ENCODE measurements at places on chromosomes 1 and 21.

- no peak for DNase-seq
Observed at GRCh38 chr1:99650773-99651437, 5.0 kb downstream of the PALMD start.

DNA sequence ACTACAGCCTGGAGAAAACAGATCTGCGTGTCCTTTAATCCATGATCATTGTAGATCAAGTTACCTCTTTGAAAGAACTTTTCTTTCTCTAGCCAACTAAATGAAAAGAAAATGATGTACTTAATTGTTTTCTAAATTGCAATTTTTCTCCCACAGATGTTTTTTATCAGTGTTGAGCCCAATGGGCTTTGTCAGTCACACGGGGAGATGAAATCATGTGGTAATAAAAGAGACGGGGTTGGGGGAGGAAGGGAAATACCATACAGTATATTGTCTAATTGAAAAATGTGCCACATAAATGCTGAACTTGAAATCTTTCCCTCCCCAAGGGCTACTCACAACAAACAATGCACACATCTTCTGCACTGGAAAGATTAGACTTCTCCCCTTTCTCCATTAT is 58.4 kb downstream of the NTMT2 start:
- no peak for DNase-seq

DNA sequence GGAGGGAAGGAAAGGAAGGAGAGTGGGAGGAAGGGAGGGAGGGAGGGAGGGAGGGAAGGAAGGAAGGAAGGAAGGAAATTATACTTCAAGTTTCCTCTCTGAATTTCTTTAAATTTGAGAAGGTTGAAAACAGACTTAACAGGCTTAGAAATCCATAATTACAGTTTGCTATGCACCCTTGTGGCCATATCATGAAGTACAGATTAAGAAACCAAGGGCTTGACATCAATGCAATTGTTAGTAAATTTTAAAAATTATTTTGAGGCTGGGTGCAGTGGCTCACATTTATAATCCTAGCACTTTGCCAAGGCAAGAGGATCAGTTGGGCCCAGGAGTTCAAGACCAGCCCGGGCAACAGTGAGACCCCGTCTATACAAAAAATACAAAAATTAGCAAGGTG is 14.4 kb downstream of the ANP32E start:
- DNase-seq = no peak

GRCh38 chr1:186865253-186865652 is 36.5 kb downstream of the PLA2G4A start:
- no peak for DNase-seq

DNA sequence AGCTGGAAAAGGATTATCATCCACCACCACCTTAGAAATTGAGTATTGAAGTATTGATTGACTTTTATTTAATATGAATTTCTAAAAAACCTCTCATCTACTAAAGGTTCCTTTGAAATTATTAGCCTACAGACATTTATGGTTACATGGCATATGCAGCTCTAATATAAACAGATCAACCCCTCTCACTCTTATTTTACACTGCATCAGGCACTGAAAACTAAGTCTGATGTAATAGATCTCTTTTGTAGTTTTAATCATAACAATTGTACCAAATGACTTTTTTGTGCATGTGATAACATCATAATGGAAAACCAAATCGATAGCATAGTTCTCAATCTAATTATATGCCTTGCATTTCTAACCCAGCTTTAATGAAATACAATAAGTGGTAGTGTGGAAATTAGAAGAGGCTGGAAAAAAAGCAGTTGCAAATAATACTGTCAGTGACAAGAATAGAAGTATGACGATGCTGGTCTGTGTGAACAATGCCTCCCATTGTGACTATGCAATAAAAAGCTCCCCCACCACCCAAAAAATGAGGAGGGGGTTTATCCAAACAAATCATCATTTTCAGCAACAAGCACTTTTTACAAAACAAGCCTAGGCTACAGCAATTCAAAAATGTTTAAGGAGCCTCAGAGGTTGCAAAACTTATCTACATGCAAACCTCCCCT is 426.5 kb upstream of the NFIA start:
- no peak for DNase-seq

DNA sequence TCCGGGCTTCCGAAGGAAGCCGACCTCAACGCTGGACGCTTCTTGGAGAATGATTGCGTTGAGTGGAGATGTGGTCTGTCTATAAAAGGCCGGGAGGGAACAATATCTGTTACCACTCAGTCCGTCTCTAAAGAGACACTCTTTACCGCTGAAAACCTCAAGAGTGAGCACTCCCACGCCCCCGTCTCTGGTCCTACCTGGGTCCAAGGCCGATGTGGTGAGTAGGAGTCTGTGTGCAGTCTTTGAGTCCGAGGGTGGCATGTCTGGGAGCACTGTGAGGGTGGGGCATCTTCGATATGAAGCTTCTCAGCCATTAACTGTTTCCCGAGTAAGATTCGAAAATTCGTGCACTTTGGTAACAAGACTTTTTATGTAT is 576 bp downstream of the ZFP69 start:
- no peak for DNase-seq

- peak; percentile 68 for DNase-seq
Observed at GRCh38 chr1:87329051-87329525, 408 bp downstream of the LMO4 start.

DNA sequence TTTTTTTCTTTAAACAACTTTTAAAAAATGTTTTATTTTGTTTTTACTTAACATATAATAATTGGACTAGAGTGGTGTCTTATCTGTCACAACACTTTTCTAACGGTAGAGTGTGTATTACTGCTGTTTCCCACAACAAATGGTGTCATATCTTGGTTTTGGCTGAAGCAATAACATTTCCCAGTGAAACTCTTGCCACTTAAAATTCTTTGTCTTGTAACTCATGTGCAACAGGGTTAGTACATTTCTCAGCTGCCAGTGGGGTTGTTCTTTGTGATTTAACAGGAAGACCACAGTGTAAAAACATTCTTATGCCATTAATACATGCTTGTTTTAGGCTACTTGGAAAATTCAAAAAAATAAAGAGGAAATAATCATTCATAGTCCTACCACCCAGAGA is 43.5 kb downstream of the ALPL start:
- no peak for DNase-seq

- no peak for DNase-seq
Observed at GRCh38 chr1:5955479-5955977, 36.7 kb downstream of the NPHP4 start.

GRCh38 chr1:159161001-159161718 is 10.3 kb upstream of the CADM3 start:
- DNase-seq = no peak
